ENCODE measurements at places on chromosomes 4 and X.

GRCh38 chrX:20967725-20968124, 406.5 kb upstream of the CNKSR2 start:
- DNase-seq = no peak

DNA sequence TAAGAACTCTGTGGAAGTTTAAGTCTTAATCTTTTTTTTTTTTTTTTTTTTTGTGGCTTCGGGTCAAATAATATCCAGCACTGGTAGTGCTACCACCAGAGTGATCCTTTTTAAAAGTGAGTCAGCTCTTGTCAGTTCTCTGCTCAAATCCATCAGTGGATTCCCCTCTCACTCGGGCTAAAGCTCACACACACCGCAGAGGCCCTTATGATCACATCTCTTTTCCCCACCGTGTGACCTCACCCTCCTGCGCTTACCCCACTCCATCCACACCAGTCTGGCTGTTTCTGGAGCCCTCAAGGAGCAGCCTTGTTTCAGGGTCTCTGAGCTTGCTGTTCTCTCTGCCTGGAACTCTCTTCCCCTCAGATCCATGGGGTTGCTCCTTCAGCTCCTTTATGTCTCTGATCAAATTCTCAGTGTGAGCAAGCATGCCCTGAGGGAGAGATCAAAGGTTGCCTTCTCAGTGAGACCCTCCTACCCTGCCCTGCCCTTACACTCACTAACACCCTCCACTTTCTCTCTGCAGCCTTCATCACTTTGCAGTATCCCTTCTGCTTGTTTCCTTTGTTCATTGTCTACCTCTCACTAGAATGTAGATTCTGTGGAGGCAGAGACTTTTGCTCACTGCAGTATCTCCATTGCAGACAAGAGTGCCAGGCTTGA, 19.8 kb upstream of the BEND4 start:
- no peak for DNase-seq

DNA sequence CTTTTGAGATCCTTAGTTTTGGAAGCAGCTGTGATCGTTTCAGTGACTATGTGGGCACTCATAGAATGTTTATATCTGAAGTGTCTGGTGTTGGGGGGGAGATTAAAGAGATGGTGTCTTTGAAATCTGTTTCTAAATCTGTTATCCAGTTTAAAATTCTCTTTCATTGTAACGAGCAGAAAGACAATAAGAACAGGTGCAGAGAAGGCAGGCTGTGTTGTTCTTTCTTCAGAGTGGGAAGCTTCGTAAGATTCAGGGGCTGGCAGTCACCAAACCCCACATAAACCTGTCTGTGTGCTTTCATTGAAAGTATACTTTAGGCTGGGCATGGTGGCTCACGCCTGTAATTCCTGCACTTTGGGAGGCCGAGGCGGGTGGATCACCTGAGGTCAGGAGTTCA, 16.3 kb upstream of the DHRSX start:
- DNase-seq = no peak

GRCh38 chrX:53354669-53355068, 67.8 kb downstream of the SMC1A start:
- no peak for DNase-seq

GRCh38 chr4:79872738-79873137, 200.3 kb downstream of the ANTXR2 start:
- DNase-seq = no peak

DNA sequence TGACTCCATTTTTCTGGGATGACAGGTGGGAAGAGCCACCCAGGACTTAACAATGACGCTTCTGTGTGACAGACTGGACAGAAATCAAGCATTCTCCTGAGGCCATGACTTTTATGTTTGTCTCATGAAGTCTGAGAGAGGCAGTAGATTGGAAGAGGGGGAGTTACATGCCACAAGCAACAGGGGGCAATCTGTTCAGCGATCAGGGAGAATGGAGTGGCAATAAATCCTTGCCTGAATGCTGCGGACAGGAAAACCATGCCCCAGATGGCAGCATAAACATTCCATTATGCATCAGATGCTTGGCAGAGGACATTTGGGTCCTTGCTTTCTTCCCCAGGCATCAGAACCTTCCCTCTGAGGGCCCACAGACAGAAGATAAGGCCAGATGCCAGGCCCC, 312.4 kb upstream of the DIPK2B start:
- DNase-seq = no peak

GRCh38 chr4:38704622-38705154, 40.7 kb downstream of the KLF3 start:
- DNase-seq = no peak

- no peak for DNase-seq
Measured at GRCh38 chr4:74161666-74162450, 3.9 kb downstream of the MTHFD2L start.

DNA sequence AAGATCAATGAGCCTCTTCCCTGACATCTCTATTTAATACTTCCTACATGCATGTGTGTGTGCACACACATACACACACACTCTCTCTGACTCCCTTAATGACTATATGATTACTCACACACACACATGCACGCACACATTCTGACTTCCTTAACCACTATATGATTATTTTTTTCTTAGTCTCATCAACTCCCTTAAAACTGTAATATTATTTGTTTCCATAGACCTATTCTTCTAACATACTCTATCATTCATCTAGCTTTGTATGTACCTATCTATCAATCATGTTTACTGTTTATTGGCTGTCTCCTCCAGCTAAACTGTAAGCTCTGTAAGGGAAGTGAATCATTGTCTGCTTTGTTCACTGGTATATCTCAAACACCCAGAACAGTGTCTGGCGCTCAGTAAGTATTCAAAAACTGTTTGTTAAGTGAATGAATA, 236.6 kb downstream of the RASL11B start:
- DNase-seq = no peak

DNA sequence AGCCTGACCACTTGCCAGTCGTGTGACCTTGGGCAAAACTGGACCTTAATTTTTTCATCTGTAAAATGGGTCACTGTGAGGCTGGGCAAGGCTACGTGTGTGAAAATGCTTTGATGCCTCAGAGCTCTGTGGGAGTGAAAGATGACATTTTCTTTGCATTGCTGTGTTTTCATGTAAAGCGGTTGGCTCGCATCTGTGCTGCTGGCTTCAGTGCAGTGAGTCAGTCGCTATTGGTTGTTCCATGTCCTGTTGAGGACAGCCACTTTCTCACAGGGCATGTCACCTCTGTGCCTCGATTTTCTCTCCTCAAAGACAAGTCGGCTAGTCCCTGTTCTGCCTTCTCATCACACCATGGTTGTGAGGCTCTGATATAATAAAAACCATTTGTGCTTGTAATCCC, 4.4 kb downstream of the MTMR1 start:
- peak; percentile 16 for DNase-seq

DNA sequence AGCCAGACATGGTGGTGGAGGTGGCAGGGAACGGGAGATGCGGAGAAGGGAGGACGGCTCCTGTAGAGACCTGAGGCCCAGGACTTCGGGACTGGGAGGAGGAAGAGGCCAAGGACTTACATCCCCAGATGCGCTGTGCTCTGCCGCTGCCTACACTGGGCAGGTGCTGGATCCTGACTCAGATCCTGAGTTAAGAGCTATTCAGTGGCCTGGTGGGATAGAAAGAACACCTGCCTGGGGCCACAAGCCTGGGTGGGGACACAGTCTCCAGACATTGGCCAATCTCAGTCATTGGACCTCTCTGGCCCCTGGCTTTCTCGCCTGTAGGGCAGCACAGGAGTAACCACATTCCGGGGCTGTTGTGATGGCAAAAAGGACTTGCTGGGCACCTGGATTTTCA, 10.9 kb upstream of the MSX1 start:
- no peak for DNase-seq

DNA sequence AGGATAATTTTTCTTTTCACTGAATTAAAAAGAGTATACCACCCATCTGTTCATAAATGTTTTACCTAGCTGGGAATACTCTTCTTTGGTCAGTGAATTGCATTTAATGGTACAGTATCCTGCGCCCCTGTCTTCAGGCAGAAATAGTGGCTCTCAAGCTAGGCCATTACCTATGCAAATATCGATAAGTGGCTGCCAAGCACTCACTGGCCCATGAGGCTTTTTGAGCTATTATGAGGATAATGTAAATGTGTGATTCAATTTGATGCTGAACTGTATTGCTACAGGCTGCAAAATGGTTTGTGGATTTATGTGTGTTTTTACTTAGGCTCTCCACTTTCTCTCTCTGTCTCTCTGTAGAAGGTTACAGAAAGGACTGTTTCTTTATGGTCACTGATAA, 30.1 kb upstream of the MTMR1 start:
- no peak for DNase-seq

DNA sequence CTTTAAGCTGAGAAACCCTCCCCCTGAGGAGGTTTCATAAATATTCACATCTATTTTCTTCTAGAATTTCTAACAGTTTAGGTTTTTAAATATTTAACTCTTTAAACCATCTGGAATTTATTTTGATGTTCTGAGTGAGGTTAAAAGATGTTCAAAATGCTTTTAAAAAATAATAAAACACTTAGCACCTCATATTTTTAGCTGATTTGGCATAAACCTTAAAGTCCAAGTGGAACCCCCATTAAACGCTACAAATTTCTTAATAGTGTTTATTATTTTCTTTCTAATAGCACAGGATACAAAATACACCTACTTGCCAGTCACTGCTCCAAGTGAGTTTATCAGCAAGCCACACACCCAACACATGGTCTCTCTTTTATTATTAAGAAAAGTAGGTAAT, 277.2 kb downstream of the QDPR start:
- DNase-seq = no peak

GRCh38 chr4:118920247-118920646, 31.6 kb downstream of the SYNPO2 start:
- DNase-seq = no peak

GRCh38 chrX:48520455-48520854, 1.2 kb upstream of the EBP start:
- DNase-seq = peak; percentile 43

Data from activated CD4-positive, alpha-beta T cell treated with anti-CD3 and anti-CD28 coated beads, Interleukin-10, Interleukin-2, amounts not matched to agents 100 ng/mL and 50 ng/mL, durations not matched to agents 16 hours and 8 hours (primary cell).